ENCODE measurements at places on chromosomes 3 and 15. TPM values are rescaled to one million over a fixed set of nuclear protein-coding genes. Genes with fewer than 3 reads are reported as not detected.

LRRC31 gene
- 42.2 TPM for total RNA-seq

CYP8B1 gene
- total RNA-seq = not detected

GRCh38 chr3:7546253-7546652 lies 685.3 kb downstream of the GRM7 start:
- no peak for DNase-seq

- no peak for DNase-seq
Measured at GRCh38 chr3:103048068-103048722, 613.4 kb downstream of the ZPLD1 start.

GRCh38 chr3:69209413-69209812 lies 87.0 kb upstream of the LMOD3 start:
- DNase-seq = no peak

DNA sequence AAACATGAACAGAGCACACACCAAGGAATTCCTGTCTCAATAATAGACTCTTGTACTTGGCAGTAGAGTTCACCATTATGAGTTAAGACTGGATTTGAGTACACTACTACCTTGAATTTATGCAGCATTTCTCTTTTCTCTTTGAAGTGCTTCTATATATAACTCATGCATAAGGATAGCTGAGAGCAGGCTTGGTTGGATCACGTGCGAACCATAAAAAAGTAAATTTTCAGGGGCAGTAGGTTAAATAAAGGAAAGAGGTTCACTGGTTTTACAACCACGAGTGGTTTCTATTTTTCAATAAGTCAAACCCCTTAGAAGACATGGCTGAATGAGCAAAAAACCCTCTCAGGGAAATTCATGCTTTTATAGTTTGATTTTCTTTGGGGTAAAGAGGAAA lies 28.6 kb upstream of the PDZRN3 start:
- DNase-seq = no peak

GRCh38 chr3:53490459-53490968 lies 3.9 kb upstream of the CACNA1D start:
- no peak for DNase-seq
